Activated CD4-positive, CD25-positive, alpha-beta regulatory T cell (primary cell): ENCODE measurements at places on chromosomes 3 and 15.

GRCh38 chr3:126159476-126159875 lies 20.9 kb downstream of the ALDH1L1 start:
- no peak for DNase-seq

DNA sequence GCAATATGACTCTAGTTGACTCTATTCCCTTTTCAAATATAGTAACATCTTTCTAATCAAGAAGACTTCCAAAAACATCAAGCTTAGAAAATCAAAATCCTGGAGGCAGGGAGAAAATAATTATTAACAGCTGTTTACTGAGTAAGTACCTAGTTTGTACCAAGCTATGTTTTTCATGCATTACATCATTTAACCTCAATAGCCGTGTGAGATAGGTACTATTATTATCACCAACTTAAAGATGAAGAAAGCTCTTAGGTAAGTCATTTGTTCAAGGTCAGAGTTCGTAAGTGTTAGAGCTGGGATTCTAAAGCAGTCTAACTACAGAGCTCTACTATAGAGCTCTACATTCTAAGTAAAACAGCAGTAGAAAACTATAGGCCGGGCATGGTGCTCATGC lies 41.6 kb downstream of the GSK3B start:
- DNase-seq: no peak

- no peak for DNase-seq
These were observed 59.5 kb upstream of the DCLK3 start for GRCh38 chr3:36823806-36824205.

DNA sequence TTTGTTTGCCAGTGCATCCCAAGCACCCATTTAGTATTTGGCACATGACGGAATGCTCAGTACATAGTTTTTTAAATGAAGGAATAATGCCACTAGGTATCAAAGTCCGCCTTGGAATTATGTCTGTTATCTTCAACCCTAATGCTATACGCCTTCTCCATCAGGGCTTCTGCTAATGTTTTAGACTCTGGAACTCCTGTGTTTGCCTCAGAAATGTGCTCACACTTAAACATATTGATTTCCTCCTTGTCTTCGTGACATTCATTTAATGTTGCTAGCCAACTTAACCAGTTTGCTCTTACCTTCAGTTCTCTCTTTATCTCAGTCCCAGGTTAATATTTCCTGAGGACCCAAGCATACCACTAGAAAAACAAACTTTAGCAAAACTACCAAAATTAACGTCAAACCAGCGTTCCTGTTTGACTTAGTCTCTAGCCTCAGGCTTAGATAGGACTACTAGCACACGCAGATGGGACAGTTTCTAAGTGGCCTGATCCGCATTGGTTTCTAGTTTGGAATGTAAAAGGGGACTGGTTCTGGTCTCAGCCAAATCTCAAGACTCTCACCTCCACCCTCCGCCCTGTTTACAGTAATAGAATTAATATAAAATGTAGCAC lies 81.4 kb downstream of the IL1RAP start:
- DNase-seq: no peak

DNA sequence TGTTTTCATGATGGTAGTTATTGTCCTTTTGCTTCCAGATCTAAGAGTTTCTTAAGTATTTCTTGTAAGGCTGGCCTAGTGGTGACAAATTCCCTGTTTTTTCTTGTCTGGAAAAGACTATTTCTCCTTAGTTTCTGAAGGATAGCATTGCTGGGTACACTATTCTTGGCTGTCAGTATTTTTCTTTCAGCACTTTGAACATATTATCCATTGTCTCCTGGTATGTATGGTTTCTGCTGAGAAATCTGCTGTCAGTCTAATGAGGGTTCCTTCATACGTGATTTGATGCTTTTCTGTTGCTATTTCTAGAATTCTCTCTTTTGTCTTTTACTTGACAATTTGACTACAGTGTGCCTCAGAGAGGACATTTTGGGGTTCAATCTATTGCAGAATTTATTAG lies 134.3 kb downstream of the CGGBP1 start:
- DNase-seq: no peak

DNA sequence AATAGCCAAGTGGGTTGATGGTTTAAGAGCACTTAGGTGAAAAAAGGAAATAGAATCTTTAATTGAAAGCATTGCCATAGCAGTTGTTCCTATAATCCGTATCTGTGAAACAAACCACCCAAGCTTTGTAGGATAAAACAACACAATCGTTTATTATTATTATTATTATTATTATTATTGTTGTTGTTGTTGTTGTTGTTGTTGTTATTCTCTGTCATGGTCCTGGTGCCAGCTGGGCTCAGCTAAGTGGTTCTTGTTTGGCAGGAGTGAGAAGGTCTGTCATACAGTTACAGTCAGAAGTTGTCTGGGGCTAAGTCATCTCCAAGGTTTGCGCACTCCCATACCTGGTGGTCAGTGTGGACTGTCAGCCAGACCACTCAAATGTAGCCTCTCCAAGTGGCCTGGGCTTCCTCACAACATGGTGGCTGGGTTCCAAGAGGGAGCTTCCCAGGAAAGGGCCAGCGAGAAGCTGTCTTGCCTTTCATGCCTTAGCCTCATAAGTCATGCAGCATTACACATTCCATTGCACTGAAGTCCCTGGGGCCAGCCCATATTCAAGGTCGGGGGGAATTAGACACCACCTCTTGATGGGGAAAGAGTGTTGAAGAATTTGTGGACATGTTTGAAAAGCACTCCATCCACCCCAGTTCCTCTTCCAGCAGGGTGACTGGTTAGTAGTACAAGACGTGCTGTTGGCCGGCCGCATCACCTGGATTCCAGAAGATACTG lies 54.3 kb upstream of the FGD5 start:
- no peak for DNase-seq

DNA sequence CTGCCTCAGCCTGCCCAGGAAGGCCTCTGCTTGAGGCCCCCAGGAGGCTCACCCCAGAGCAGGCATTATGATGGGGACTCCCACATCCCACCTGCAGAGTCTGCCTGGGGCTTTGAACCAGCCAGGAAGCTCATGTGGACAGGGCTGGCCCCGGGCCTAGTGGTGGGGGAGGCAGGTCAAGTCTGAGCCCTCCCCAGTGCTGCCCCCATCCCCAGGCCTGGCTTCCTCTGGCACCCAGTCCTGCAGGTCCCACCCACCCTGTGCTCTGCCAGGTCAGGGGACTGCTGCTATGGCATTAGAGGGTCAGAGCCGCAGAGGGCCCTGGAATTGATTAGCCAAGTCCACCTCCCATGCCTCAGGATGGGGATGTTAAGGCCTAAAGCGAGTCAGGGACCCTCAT lies 17.6 kb upstream of the VPS33B start:
- DNase-seq: no peak

DNA sequence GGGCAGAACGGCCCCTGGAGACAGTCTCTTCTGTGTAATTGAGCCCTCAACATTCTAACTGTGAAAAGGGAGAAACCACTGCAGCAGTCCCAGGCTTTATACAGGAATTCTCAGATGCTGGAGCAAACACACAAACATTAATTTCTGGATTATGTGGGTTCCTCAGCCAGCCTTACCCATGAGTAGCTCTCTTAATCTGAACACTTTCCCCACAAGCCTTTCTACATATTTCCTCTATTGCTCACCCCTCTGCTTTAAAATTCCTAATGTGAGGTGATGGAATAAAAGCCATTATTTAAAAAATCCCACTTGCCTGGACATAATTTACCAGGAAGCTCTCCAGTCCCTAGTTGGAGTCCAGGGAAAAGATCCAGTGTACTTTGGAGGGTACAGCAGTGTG lies 139.0 kb downstream of the CTNNB1 start:
- DNase-seq: no peak

DNA sequence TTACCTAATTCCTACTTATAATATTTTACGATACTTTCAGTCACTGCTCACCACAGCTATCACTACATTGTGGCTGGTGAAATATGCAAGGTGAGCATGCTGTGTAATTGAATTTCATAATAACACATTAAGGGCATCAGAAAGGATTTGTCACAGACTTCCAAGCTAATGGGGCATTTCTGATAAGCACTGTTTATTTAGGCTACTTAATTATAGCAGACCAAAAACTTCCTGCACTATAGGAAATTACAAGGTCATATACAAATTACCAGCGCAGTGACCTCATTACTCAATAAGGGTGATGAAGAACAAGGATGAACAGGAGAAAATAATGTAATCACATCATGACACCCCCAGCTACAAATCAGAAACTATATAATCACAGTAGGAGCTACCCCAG lies 88.6 kb upstream of the FAM3D start:
- DNase-seq: no peak

DNA sequence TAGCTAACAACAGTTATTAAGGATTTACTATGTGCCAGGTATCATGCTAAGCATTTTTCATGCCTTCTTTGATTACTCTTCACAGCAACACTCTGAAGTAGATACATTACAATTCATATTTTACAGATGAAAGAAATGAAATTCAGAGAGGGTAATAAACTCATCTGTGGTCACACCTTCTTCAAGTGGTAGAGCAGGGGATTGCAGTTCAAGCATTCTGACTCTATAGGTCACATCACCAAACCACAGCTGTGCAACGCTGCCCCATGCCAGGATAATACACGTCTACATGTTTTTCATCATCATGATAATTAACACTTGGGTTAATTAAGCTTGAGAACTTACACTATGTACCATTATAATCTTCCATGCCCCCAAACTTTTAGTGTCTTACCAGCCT lies 98.5 kb downstream of the LRRC3B start:
- no peak for DNase-seq
